Activated CD4-positive, alpha-beta T cell treated with anti-CD3 and anti-CD28 coated beads, Interleukin-2, amount 50 U/mL, for 48 hours (primary cell): ENCODE measurements at places on chromosomes 16 and 17.

GRCh38 chr16:81623365-81624102 lies 155.6 kb upstream of the PLCG2 start:
- DNase-seq = peak; percentile 67

DNA sequence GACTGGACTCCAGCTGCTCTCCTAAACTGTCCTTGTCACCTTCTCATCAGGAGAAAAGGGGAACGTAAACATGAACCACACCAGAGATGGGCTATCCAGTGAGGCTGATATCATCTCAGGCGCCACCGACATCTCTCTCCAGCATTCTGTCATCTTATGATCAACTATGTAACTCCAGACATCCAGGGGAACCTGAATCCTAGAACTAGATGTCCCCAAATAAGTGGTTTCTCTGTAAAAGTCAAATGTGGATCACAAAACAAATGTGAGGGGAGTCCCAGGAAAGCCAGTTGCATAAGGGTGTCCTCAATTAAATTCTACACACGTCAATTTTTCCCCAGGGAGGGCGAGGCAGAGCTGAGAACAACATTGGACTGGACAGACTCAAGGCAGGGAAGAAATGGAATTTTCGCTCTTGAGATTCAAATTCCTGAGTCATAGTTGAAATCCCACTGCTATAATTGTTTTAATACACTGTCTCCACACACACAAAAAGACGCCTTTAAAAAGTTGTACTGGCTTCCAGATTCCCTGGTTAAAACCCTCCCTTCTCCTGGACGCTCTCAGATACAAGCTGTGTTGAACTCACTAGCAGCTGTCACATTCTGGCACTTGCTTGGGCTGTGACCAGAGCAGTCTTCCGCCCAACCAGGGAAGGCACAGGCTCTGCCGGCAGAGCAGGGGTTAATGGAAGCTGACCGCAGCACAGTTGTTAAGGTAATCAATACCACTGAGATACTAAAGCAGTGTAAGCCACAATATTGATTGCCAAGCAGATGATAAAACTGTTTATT lies 62.6 kb downstream of the ZFHX3 start:
- DNase-seq = no peak

GRCh38 chr16:87076950-87077749 lies 240.0 kb downstream of the C16orf95 start:
- peak; percentile 41 for DNase-seq

GRCh38 chr16:23959752-23960072 lies 123.9 kb downstream of the PRKCB start:
- DNase-seq = no peak

DNA sequence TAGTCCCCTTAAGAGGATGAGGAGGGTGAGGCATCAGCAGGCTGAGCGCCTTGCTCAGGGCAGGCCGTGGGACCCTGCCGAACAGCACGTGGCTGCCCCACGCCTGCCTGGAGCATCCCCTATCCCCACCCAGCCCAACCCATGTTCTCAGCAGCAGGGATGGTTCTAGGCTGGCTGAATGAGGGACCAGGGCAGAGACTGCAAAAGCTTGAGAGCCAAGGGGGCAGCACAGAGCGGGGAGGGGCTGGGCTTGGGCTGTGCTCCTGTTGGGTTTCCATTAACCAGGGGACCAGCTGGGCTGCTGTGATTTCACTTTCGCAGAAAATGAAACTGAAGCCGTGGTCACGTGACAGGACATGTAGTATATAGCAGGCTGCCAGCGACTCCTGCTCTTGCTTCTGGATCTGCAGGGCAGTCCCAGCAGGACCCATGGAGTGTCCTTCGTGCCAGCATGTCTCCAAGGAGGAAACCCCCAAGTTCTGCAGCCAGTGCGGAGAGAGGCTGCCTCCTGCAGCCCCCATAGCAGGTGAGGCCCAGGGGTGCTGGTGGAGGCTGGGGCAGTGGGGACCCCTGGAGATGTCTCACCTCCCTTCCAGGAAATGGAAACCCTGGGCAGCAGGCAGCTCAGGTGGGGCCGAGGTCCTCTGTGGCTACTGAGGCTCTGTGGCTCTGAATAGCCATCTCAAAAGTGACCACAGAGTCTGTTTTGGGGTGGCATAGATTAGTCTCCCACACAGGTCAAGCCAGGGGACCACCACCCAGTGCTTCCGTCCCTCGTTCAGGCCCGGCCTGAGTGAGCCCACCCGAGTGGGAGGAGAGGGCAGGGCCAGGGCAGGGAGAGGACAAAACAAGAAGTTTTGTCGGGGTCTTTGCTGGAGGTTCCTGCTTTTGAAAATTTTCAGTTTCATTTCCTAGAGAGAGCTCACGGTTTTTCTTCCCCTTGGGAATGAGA lies 2.9 kb downstream of the RNF213 start:
- peak; percentile 93 for DNase-seq

GRCh38 chr17:50397111-50397918 lies at the start of gene LRRC59:
Gene LRRC59 (minus strand): TSS chr17:50397523. CDS start chr17:50397317, 206 bp downstream.
- peak; percentile 93 for DNase-seq

DNA sequence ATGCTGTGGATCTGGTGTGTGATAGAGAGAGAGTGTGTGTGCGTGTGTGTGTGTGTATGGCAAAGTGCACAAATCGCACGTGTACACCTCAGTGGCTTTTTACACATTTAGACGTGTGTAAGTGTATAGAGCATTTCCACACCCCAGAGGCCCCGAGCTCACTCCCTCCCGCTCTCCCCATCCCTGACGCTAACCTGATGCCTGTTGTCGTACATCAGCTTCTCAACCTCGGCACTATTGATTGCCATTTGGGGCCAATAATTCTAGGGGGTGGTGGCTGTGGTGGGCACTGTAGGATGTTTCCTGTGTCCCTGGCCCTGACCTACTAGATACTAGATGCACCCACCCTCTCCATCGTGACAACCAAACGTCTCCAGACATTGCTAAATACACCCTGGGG lies 30.4 kb upstream of the CRISPLD2 start:
- DNase-seq = no peak

DNA sequence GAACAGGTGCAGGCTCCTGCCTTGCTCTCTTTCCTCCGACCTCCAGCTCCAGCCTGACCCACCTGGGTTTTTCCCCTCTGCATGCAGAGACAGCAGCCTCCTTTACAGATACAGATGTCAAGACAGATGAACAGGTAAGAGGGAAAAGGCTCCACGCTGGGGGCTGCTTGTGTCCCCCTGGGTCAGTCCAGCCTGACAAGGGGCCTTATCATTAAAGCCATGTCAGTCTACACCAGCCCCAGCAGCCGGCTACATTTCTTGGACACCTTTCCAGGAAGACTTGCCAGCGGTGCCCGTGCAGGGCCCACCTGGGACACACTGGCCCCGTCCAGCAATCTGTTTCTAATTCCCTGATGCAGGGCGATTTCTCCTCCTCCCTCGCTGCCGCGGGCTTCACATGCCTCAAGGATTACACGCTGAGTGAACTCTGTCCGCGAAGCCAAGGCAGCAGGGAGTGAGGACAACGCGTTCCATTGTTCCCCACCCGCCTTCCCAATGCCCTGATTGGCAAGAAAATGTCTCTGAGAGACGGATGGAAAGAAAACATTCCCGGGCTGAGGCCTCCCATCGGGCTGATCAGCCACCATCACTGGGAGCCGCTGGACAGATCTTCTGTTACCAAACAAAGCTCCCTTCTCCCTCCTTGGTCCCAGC lies 184.7 kb downstream of the C16orf95 start:
- DNase-seq = no peak

DNA sequence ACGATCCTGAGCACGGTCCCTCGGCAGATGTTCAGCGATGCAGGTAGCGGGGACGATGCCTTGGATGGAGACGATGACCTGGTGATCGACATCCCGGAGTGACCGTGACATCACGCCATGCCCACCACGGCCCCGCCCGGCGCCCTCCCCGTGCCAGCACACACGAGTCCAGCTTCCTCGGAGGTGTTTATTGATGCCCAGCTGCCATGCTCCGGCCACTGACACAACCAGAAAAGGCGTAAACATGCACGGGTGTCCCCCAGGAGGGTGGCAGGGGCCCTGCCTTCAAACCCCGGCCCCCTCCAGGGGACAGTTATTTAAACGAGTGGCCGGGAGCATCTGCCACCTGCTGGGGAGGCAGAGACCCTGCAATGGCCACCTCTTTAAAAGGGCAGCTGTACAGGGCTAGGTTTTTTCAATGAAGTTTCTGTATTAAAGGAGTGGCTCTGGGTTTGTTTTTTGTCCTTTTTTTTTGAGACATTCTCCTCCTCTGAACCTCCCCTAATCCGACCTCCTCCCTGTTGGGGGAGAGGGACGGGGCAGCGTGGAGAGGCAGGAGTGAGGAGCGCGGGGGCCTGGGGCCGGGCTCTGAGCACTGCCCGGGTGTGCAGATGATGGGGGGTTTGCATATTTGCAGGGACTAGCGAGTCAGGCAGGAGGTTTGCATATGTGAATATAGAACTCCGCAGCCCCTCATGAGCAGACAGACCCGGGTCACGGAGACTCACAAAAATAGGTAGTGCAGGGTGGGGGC lies 5.3 kb downstream of the DOC2A start:
- peak; percentile 29 for DNase-seq

GRCh38 chr16:546909-547770 lies 13.1 kb upstream of the PRR35 start:
- DNase-seq = peak; percentile 46

GRCh38 chr16:88034770-88035169 lies 83.5 kb downstream of the BANP start:
- DNase-seq = no peak

DNA sequence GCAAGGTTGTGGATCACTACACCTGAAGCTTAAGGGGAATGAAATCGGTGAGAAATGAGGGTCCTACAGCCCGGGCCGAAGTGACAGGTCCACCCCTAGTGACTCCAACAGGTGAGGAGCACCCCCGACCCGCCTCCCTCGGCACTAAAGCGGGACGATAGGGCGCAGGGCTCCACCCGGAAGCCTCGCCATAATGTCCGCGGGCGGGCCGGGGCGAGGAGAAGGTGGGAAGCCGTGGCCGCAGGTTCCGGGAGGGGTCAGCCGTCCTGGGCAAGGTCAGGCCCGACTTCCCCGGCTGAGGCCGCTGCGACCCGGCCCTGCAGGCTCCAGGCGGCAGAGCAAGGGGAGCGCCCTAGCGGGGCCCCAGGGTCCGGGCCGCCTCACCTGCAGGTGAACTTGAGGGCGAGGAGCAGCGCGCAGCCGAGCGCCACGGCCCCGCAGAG lies 543 bp downstream of the TXNDC11 start:
- peak; percentile 53 for DNase-seq

- no peak for DNase-seq
Observed at GRCh38 chr17:50133769-50134099, 3.8 kb upstream of the SAMD14 start.

DNA sequence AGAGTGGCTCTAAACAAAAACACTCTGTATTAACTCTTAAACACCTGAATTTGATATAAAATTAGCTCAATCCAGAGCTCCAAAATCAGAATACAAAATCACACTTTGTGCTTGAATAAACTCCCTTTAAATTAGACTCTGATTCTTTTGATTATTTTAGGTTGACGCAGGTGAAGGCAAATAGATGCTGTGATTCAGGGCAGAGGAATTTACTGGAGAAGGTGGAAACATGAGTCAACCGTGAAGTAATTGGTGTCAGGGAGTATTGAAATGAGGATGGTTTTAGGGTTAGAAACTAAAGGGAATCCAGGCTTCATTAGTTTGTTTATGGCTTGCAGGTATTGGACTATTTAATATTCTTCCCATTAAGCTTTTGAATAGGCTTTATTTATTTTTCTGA lies 37.1 kb upstream of the TEKT1 start:
- DNase-seq = no peak

- DNase-seq = no peak
Observed at GRCh38 chr17:68377771-68378267, 79.5 kb downstream of the WIPI1 start.

DNA sequence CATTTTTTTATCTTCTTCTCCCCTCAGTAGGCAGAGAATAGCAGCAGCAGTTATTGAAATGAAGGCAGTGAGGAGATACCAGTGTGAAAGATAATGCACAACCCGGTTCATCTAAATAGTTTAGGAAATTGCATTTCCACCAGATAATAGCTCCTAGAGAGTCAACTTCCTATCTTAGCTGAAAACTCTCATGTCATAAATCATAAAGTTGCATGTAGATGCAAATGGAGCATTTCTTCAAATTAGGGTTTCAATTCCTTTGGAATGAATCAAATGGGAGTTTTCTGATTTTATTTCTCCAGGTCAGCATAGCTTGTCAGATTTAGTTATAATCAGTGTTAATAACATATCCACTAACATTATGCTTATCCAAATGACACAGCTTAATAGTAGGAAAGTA lies 335.3 kb downstream of the CNTNAP4 start:
- DNase-seq = no peak

GRCh38 chr16:73196670-73197069 lies 148.7 kb upstream of the ZFHX3 start:
- DNase-seq = peak; percentile 29

GRCh38 chr17:10380631-10381408 lies 8.0 kb upstream of the MYH13 start:
- DNase-seq = no peak

DNA sequence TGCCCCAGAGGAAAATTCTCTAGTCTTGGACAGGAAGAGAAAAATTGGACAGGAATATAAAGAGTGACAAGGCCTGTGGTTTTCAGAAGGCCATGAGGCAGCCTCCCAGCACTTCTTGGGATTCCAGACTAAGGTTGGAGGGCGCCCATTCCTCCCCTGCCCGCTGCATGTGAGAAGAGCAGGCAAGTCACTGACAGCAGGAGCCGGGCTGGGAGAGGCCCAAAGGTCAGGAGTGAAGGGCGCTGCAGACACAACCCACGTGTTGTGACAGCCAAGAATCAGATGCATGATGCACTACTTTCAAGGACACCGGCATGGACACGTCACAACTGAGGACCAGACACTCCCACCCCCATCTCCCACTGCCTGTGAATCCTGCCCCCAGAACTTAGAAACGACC lies 256.7 kb downstream of the CBLN1 start:
- no peak for DNase-seq

- DNase-seq = no peak
Observed at GRCh38 chr17:60964160-60964559, 286.5 kb downstream of the BCAS3 start.

DNA sequence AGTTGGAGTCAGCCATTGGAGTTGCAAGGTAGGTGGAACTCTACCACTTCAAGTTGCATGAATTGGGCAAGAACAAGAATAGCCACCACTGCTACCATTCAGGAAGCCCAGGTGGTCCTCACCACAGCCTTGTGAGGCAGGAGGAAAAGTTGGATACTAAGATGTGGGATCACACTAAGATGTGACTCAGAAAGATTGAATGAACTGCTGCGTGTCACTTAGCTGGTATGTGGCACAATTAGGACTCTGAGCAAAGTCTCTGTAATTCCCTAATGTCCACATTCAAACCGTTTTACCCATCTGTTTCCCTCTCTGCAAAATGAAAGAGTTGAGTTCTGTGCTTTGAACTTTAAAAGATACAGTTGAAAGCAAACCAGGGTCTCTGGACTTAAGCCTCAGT lies 44.7 kb upstream of the HS3ST3A1 start:
- no peak for DNase-seq

GRCh38 chr17:2172077-2172851 lies 117.4 kb downstream of the HIC1 start:
- no peak for DNase-seq
